SK-MEL-5 (cell line): ENCODE measurements at places on chromosomes 5 and 9. TPM values are rescaled to one million over a fixed set of nuclear protein-coding genes. Genes with fewer than 3 reads are reported as not detected.

The LCN10 gene
- total RNA-seq = not detected in 2 replicates

The FOXD4L5 gene
- not detected in 2 replicates for total RNA-seq

The RORB gene
- total RNA-seq = not detected in 2 replicates

The GABRA1 gene
- total RNA-seq = not detected in 2 replicates

The PDZD2 gene
- 0.11 and 0.26 TPM in 2 replicates for total RNA-seq

GRCh38 chr5:176652136-176652535 is 4.9 kb downstream of the TSPAN17 start:
- DNase-seq = peak; percentile 65

GRCh38 chr9:95508242-95508967 is 8.4 kb downstream of the PTCH1 start:
- no peak for DNase-seq

DNA sequence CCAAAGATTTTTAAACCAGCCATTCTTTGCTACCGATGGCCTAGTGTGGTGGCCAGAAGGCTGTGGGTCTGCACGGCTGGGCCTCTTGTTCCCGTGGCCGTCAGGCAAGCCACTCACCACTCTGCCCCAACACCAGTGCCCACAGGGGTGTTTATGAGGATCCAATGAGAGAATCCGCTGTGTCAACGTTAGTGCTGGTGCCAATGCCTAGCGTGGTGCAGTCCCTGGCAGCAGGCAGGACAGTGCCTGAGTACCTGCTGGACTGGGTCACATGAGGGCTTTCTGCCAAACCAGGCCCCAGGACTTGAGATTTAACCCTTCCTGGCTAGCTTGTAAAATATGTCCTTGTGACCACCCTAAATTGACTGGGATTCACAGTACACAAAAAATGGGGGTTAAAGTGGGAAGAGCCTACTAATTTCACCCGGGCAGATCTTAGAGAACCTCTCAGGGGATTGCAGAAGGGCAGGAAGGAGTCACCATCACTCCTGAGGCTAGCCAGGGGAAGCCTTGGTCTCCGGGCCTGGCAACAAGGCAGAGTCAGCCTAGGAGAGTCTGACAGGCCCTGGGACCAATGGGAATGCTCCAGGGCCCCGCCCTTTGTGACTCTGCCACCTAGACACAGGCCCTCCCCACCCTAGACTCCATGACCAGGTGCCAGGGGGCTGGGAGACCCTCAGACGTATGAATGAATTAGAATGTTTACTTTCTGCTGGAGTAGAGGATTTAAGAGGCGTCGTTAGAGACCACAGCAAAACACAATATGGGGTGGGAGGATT is 63.2 kb upstream of the FSTL4 start:
- DNase-seq = no peak

DNA sequence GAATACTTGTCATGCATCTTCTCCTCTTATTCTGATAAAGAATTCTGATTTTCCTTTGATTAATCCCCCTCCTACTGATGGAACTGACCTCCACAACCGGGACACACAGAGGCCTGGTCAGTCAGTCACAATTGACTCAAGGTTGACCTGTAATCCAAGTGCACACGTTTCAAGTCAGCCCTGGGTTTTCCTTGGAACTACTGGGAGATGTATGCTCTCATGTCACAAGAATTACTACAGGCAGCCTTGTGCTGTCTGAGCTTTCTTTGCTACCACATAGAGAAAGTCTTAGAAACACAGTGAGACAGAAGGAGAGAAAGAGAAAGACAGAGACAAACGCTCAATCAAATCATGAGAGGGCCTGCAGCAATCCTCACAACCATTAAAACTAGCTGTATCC is 345.8 kb downstream of the PDE4D start:
- no peak for DNase-seq

DNA sequence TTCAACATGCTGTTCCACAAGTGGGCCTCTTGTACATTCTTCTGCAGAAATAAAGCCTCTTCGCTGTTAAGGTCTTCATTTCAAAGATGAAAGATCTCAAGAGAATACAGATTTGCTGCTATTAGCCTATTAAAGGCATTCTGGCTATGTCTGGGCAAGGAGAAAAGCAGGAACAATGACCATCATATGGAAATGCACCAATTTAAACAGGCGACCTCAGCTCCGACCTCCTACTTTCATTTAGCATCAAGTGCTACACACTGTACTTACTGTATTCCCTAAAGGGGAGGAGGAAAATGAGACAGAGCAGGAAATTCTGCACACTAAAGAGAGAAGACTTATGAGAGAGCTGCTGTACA is 64.8 kb downstream of the HABP4 start:
- DNase-seq = no peak

DNA sequence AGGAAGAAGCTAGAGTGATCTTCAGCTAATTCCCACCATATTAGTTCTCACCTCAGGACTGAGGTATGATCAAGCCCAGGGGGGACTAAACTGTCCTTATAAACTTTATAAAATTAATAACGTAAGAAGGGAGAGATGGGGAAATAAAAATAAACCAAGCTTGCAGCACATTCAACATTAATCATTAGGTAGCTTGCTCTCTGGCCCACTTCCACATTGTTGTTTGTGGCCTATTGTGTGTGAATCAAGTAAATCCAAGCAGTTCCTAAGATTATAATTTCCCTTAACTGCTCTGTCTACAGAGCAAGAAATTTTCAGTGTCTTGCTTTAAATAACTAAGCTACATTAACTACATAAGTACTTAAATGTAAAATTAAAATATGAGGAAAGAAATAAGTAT is 131.3 kb upstream of the ABCA1 start:
- DNase-seq = no peak

GRCh38 chr5:146519554-146519953 is 3.6 kb upstream of the GPR151 start:
- no peak for DNase-seq

- DNase-seq = no peak
Observed at GRCh38 chr9:124940521-124940893, 376 bp downstream of the GOLGA1 start.

DNA sequence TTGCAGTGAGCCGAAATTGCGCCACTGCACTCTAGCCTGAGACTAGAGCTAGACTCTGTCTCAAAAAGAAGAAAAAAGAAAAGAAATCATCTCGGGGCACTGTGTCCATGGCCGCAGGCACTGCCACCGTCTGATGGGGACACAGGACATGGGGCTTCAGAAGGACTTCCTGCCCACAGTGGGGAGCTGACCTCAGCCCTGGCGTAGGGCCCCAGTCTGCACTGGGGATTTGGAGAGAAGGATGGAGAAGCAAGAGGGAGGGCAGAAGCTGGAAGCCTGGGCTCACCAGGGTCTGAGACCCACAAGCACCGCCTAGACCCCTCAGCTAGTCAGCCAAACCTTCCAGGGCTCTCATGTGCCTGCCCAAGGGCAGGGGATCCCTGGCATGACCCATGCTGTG is 4.1 kb upstream of the SARDH start:
- no peak for DNase-seq

DNA sequence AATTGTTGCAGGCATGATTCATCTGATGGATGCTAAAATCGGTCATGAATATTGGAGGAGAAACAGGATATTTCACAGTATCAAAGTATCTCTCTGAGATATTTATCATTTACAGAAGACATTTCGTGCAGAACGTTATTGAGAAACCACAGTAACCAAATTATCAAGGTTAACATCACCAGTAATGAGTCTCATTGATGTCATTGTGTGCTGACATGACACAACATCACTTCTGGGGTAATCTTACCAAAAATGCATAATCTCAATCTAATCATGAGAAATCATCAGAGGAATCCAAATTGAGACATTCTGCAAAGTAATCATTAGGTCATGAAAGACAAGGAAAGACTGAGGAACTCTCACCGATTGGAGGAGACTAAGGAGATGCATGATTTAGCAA is 42.7 kb downstream of the C5orf22 start:
- DNase-seq = no peak
